Type B pancreatic cell (in vitro differentiated cells): ENCODE measurements at places on chromosomes 5 and 9.

GRCh38 chr5:177367981-177368868 is 10.5 kb downstream of the RGS14 start:
- no peak for DNase-seq

DNA sequence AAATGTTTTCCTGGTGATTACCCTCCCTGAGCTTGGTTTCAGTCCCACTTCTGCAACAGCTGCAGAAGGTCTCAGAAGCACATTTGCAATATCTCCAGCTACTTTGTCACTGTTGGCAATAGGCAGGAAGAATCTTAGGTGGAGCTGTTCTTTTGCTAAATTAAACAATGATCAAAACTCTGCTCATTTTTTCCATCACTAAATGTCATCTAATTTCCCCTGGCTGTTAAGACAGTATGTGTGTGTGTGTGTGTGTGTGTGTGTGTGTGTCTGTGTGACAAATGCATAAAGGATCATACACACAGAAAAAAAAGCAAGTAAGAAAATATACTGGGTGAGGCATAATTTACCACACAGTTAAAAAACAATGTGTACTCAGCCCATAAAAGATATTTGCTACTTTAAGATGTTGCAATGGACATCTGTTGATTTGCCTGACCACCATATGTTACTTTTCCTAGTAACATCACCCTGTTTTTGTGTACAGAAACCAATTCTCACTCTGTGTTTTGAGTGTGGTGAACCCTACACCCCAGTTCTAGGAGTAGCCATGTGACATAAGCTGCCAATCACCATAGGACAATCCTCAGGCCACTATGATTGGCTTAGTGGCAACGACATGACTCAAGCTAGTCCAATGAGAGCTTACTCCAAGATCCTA is 572.6 kb upstream of the CLINT1 start:
- no peak for DNase-seq

GRCh38 chr5:58887721-58888409 is 305.0 kb downstream of the RAB3C start:
- DNase-seq: no peak

DNA sequence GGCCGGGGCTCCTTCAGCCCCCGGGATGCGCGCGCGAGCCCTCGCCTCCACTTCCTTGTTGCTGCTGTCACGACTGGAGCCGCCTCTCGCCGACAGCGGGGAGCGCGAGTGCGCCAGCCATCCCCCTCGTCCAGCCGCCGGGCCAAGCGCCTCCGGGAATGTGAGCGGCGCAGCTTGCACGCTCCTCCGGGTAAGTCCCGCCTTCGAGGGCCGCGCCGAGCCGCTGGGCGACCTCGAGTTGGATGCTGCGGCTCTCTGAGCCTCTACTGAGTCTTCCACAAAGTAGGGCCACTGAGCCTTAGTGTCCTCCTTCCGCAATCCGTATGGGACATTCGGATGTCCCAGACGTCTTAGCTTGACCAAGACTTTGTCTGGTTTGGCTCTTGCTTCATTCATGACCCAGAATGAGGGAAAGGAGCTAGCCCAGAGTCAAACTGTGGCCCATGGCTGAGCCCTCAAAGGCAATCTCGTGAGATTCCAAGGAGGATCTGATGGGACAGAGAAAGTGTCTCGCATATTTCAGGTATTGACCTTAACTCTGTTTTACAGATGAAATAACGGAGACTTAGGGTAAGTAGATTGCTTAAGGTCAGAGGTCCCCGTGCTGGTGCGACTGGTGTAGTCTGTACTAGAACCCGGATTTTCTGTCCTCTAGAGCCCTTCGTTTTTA is 586 bp downstream of the HMGXB3 start:
- peak; percentile 70 for DNase-seq

- DNase-seq: no peak
Observed at GRCh38 chr9:15509931-15510788, 610 bp downstream of the PSIP1 start.
